ENCODE measurements at places on chromosomes 2 and 18.
A peak's percentile ranks its signal among the peaks of the same experiment; 100 is the strongest.

GRCh38 chr2:183149489-183149888, 25.2 kb downstream of the NUP35 start:
- no peak for DNase-seq

GRCh38 chr18:25568986-25569385, 217.0 kb upstream of the ZNF521 start:
- DNase-seq = no peak

DNA sequence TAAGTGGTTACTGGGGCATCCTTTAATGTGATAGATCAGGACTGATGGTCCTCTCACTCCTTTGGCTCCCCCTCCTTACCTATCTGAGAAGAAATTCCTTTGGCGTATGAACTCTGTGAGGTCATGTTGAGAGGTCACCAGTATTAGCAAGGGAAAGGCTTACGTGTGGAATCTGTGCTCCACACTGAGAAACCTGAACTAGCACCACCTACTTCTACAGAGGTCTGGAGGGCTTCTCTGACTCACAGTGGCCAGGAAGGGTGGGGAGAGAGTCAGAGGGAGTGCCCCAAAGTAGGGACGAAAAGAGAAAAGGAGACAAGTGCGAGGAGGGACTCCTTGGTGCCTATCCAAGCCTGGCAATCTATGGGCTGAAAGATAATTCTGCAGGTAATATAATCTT, 348.6 kb downstream of the TNS1 start:
- DNase-seq = no peak

- no peak for DNase-seq
These were observed 62.6 kb downstream of the ARHGEF4 start for GRCh38 chr2:130899306-130899705.

- no peak for DNase-seq
These were observed 108.2 kb upstream of the ERBB4 start for GRCh38 chr2:212646698-212647366.

GRCh38 chr18:26468931-26469340, 79.4 kb downstream of the KCTD1 start:
- DNase-seq = peak; percentile 42

DNA sequence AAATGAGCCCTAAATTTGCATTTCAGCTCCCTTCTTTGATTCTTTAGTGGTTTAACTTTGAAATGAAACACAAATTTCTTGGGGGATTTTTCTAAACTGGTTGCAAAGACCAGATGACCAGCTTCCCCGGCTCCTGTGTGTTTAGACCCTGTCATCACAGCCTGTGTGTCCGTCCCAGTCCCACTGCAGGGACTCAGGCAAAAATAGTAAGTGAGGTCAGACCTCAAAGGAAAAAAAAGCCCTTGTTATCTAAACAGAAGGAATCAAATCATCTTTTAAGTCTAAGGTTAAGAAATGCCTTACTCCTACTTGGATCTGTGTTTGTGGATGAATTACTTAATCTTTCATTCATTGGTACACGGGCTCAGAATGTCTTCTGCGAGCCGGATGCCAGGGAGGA, 423.7 kb downstream of the LPIN1 start:
- DNase-seq = no peak

- DNase-seq = no peak
These were observed 37.3 kb downstream of the MTCL1 start for GRCh38 chr18:8742387-8743361.

DNA sequence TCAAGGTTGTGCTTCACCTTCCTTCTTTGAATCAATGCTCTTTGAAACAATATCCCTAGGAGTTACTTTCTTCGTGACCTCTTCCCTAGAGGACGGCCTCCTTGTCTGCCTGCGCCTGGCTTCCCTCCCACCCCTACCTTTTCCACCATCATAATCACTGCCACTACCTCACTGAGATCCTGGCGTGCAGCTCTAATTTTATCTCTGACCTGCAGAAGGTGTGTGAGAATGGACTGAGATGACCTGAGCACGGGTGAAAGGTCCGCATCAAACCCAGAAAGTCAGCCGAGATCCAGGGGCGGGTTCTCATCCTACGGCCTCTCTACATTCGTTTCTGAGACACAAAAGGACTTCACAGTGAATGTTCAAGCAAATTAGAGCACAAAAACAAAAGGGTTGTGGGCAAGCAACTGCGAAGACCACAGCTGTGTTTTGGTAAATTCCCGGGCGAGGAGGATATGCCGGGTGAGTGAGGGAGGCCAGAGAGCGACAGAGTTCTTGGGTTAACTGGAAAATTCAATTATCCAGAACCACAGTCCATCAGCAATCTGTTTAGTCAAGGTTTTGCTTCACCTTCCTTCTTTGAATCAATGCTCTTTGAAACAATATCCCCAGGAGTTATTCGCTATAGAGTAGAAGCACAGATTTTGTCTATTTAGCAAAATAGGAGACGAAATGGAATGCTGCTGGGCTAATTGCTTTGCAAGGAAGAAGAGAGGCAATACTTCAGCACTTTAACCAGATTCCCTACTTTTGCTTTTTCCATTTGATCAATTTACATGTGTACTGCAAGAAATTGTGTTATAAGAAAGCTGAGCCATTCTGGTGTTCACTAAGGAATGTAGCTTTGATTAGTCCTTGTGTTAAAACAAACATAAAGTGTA, 212.6 kb downstream of the ACKR3 start:
- DNase-seq = no peak

Measured in NCI-H1436 treated with DMSO at 0.1 percent for 48 hours (cell line).